ENCODE measurements at places on chromosomes 3 and 15.

DNA sequence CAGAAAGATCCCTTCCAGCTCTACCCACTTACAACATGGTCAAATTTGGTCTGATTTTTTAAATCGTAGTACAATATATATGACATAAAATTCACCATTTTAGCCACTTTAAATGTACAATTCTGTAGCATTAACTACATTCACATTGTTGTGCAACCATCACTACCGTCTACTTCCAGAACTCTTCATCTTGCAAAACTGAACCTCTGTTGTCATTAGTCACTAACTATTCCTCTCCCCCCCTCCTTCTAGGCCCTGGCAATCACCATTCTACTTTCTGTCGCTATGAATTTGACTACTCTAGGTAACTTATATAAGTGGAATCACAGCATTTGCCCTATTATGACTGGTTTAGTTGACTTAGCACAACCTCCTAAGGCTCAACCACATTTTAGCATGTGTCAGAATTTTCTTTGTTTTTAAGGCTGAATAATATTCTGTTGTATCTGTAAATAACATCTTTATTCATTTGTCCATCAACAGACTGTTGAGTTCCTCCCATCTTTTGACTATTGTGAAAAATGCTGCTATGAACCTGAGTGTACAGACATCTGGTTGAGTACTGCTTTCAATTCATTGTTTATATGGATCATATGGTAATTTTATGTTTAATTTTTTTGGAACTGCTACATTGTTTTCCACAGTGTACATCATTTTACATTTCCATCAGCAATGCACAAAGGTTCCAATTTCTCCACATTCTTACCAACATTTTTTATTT is 35.5 kb upstream of the CCR2 start:
- DNase-seq = no peak

DNA sequence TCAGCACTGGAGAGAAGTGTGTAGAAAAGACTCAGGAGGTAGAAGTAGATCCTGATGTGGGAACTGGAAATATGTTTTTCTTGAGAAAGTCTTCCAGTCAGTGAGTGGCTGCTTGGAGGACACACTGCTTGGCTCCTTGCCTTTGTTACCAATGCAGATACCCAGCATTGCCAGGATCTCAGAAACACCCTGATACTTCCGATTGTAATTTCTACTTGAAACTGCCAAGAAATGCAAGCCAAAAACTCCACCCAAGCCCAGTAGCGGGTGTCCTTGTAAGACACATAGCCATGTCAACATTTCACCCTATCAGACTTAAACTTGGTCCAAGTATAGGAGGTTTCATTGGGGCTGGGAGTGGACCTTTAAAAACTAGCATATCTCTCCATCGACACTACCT is 141.8 kb downstream of the ALDH1A2 start:
- DNase-seq = no peak

GRCh38 chr3:76321614-76322013 is 536.3 kb upstream of the ZNF717 start:
- no peak for DNase-seq

DNA sequence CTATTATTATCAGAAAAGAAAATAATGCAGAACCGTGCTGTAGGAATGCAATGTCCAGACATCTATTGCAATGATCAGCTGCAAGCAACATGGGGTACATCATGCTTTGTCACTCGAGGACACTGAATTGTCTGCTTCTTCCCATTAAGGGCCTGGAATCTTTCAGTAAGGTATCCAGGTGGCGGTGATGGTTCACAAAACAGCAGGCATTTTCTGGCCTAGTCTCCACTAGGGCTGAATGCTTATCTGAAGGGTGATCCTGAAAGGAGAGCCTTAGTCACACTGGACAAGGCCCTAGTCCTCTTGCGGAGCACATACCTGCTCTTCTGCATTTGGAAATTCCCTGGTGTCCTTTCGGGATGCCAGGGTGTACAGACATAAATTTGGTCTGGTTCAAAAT is 21.2 kb downstream of the ITPR1 start:
- DNase-seq = no peak

DNA sequence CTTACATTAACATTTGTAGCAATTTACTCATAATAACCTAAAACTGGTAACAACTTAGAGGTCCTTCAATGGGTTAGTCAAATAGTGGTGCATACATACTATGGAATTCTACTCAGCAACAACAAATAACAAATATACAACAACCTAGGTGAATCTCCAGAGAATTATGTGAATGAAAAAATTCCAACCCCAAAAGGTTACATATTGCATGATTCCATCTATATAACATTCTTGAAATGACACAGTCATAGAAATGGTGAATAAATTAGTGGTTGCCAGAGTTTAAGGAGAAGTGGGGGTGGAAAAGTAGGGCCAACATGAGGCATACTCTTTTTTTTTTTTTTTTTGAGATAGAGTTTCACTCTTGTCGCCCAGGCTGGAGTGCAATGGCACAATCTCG is 12.7 kb upstream of the SNTN start:
- DNase-seq = no peak

DNA sequence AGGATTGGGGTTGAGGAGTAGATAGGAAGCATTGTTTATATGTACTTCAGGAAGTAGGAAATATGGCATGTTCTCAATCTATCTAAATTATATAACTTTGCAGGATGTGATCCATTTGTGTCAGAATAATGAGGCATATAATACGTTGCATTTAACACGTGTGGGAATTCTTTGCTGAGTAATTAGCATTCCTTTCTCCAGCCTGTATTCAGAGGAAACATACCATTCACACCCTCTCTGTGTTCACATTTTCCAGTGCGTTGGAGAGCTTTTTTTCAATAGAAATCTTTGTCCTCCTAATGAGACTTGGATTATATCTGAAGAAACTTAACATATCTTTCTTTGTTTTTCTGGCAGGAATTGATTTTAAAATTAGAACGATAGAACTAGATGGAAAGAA is 33.0 kb upstream of the APH1B start:
- no peak for DNase-seq

DNA sequence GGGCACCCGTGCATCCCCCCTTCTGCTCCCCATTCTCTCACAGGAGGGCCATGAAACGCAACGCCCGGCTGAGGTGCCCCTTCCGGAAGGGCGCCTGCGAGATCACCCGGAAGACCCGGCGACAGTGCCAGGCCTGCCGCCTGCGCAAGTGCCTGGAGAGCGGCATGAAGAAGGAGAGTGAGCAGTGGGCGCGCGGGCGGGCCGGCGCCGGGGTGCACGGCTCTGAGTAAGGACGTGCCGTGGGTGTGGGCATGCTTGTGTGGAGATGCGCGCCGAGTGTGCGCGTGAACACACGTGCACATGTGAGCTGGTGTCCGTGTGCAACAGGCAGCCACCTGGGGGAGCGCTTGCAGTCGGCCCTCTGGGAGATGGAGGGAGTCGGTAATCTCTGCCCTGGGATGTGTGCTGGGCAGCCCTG is 28.1 kb downstream of the NR1I2 start:
- DNase-seq = peak; percentile 49

DNA sequence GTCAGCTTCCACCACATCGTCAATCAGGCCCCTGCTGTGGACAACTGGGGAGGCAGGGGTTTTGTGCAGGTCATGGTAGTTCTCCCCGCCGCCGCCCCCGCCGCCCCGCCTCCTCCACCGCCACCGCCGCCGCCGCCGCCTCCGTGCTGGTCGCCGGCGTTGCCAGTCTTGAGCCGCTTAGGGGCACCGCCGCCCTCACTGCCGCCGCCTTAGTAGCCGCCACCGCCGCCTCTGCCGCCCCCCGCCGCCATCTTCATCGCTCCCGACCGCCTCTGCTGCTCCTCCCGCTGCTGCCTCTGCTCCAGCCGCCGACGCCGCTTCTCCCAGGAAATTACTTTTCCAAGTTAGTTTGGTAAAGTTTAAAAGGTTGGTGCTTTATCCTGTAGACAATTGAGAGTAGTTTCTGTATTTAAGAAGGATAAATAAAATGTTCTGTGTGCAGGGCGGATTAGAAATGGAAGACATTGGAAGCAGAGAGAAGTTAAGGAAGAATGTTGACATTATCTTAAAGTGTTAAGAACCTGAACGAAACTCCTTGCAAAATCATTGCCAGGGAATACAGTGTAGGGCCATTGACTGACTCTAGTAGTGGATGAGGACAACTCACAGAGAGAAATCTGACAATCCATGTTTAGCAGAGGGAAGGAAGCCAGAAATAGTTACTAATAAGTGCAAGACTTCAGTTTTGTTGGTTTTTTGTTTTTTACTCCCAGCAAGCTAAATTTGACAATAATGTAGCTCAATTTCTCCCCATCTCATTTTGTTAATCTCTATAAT is 53.0 kb upstream of the GOLGA8A start:
- DNase-seq = no peak

- no peak for DNase-seq
Measured at GRCh38 chr3:187406927-187407326, 38.7 kb downstream of the RTP4 start.

- no peak for DNase-seq
Measured at GRCh38 chr3:12273045-12273695, 15.7 kb upstream of the PPARG start.

- no peak for DNase-seq
Measured at GRCh38 chr15:39404767-39405181, 176.1 kb upstream of the THBS1 start.

GRCh38 chr3:38834110-38834509 is 18.1 kb upstream of the SCN10A start:
- DNase-seq = no peak

GRCh38 chr3:123130079-123130750 is 63.4 kb downstream of the PDIA5 start:
- DNase-seq = no peak

DNA sequence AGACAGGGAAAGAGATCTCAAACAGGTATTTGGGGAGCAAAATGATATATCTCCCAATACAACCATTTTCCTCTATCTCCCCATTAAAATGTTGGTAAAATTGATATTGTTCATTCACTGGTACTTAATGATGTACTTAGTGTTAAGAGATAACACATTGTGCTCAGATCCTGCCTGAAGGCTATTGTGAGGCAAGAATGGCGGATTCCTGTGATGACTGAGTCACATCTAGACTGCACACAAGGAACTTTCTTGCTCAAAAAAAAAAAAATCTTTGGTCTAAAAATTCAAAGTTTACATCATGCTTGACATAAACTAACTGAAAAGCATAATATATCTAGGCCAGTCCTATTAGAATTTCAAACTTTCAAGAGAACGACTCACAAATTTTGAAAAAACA is 171.1 kb upstream of the TTC14 start:
- no peak for DNase-seq

- no peak for DNase-seq
Measured at GRCh38 chr3:126859415-126860246, 123.3 kb upstream of the PLXNA1 start.

- DNase-seq = peak; percentile 63
Measured at GRCh38 chr15:91032919-91033803, 10.8 kb upstream of the VPS33B start.

DNA sequence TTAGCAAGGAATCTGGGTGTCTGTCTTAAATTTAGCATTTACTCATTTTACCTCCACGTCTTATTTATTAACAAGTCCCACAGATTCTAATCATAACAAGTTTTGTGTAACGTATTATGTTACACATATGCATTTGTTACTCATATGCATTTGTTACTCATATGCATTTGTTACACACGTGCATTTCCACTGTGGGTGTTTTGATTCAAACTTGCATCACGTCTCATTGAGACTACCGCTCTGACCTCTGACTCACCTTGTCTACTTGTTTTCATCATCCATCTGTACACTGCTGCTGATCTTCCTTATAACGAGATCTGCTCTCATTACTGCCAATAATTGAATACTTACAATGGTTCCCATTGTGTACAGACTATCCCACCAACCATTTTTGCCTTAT is 1141.4 kb downstream of the TBL1XR1 start:
- DNase-seq = no peak

GRCh38 chr15:88098361-88098760 is 158.2 kb downstream of the NTRK3 start:
- DNase-seq = no peak

GRCh38 chr3:72829701-72830100 is 18.5 kb downstream of the SHQ1 start:
- DNase-seq = no peak

DNA sequence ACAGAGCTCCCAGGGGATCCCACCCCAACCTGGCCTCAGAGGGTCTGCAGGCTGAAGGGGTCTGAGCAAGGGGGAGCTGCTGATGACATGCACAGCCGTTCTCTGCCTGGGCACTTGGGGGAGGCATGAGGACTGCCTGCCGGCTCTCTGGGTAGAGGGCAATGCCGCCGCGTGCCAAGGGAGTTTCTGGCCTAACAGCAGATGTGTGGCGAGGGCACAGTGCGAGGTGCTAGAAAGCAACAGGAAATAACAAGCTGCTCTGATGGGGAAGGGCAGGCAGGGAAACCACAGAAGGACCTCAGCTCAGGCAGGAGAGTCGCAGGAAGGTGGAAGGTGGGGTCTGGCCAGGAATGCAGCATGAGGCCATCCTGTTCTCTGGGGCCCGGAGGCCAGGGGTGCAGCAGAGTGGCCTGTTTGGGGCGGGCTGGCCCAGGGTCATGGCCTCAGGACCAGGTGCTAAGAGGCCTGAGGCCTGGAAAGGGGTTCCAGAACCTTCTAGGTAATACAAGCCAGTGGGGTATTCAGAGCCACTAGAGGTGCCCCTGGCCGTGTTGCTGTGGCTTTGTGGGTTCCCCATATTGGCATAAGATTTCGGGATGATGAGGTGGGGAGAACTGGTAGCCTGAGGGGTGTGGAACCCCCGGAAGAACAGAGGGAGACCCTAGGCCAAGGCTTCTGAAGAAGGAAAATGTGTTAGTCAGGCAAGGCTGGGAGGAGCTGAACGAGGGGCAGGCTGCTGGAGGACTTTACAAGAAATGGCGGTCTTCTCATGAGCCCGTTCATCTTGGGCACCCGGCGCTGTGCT is 41.2 kb downstream of the RGMA start:
- peak; percentile 42 for DNase-seq

DNA sequence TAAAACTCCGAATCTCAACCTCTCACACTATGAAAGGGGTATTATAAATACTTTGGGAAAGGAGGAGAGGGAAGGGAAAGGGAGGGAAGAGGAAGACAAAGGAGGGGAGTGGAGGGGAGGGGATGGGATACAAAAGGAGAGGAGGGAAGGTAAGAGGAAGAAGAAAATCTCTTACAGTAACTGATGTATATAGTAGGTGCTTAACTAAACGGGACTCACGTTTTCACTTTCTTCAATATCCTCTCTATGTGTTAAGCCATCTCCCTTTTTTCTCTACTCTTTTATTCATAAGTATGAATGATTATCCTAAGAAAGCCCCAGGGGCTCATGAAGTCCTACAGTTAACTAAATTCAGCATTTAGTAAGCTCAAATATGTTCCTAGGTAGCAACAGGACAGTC is 729.6 kb upstream of the NR2F2 start:
- DNase-seq = no peak

DNA sequence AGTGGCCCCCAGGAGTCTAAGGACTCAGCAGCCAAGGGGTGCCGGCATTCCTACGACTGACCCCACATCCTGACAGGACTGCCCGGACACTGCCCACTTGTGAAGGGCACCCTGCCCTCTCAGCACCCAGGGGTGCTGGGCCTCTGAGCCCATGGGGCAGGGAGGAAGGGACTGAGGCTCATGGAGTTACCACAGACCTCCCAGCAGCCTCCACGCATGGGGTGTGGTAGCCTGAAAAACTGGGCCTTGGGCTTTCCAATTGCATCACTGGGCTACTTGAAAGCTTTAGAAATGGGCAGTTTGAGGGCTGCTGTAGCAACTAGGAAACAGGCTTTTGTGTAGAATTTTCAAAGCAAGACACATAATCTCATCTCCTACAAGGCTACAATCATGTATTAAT is 13.2 kb downstream of the TKT start:
- no peak for DNase-seq
